ENCODE measurements at places on chromosomes 11 and 22. TPM values are rescaled to one million over a fixed set of nuclear protein-coding genes. Genes with fewer than 3 reads are reported as not detected.

Gene BARX2
- total RNA-seq, result not detected

Gene KLHL35
- total RNA-seq, result 0.40 TPM

DNA sequence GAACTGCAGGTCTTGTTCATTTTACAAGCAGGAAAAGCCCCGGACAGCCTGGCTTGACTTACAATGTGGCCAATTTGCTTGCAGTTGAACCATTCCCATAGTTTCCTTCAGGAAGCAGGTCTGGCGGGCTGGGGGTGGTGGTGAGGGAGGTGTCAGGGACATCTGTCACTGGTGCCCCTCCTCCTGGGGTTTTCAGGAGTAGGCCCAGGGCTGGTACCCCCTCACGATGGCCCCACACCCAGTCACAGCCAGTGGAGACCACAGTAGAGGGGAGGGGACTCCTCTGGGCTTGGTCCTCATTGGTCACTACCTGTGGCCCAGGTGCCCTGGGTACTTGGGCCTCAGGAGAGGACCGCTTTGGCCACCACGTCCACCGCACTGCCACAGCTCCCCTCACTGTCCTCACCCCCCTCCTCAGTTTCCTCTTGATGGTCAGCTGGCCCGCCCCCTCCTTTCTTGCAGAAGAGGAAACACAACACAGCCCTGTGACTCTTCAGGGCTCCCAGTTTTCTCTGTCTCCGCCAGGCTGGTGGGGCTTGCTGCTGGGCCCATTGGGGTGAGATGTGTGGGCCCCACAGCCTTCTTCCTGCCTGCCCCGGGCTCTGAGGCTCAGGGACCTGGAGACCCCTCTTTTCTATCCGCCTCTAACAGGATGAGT, 39.8 kb upstream of the SHISAL1 start:
- no peaks in the 10 kb centered on the region for H3K36me3 ChIP-seq
- no peak overlapping the region for H3K4me3 ChIP-seq
- no peak for DNase-seq
- H3K4me1 ChIP-seq, result no peaks in the 10 kb centered on the region
- no peak overlapping the region for H3K27ac ChIP-seq

- H3K27me3 ChIP-seq, result peaks cover 6% of the 10 kb centered on the region
- DNase-seq, result peak; percentile 51
- H3K27ac ChIP-seq, result no peak overlapping the region
- H3K4me3 ChIP-seq, result peak overlapping the region; percentile 7
- no peaks in the 10 kb centered on the region for H3K36me3 ChIP-seq
Measured at GRCh38 chr11:126061707-126062678, 673 bp downstream of the CDON start.

GRCh38 chr11:57514538-57515331, 767 bp downstream of the SLC43A1 start:
- DNase-seq, result peak; percentile 56
- no peak overlapping the region for H3K27ac ChIP-seq
- peaks cover 20% of the 10 kb centered on the region for H3K4me1 ChIP-seq
- H3K4me3 ChIP-seq, result peak overlapping the region; percentile 92

- H3K27ac ChIP-seq, result no peak overlapping the region
- no peak for DNase-seq
- H3K36me3 ChIP-seq, result no peaks in the 10 kb centered on the region
- H3K4me3 ChIP-seq, result no peak overlapping the region
- H3K27me3 ChIP-seq, result no peaks in the 10 kb centered on the region
Measured at GRCh38 chr22:49011379-49011768, 816.3 kb downstream of the BRD1 start.

DNA sequence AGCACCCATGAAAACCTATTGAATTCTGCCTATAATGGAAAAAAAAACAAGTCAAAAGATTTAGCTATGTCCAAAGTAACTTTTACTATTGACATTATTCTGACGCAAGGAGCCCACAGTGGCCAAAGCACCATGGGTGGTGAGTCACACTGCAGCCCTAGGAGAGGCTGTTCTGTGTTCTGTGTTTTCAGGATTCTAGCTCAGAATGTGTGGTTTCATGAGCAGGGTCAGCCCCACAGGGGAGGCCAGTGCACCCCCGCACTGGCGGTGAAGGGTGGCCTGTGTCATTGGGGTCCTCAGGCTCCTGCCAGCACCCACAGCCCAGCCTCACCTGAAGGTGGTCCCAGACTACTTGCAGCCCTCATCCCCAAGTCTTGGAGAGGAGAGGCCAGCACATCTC, 112.2 kb downstream of the BRD1 start:
- H3K4me1 ChIP-seq, result no peaks in the 10 kb centered on the region
- DNase-seq, result no peak
- no peaks in the 10 kb centered on the region for H3K27me3 ChIP-seq

DNA sequence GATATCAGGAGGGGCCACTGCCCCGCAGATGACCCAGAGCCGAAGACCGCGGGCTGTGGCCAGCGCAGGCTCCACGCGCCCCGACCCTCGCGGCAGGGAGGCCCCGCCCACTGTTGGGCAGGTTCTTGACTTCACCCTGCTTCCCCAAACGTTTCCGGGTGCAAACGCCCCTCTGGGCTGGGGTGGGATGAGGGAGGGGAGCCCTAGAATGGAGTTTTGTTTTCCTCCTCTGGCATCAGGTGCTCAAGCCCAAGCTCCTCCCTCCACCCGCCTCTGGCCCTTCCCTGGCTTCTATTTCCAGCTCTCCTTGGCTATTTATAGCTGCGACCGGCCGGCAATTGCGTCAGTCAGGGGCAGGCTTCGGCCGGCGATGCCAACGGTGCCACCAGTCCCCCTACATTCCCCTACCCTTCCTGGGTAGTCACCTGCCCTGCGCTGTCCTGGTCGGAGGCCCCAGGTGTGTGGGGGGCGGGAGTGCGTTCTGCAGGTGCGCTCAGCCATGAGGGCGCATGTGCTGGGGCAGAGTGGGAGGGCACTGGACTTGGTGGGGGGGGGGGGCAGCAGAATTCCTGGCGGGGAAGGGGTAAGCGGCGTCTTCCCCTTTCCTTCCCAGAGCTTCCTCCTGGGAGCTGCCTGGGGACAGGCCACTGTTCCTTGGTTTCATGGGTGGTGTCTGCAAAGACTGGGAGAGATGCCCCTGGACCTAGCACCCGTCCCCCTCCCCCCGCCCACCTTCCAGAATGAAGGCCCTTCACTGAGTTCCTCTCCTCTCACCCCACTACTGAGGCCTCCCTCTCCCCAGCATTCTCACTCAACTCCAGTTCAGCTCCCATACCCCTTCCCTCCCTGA, 23.6 kb downstream of the DUSP8 start:
- H3K27ac ChIP-seq, result no peak overlapping the region
- no peak overlapping the region for H3K4me3 ChIP-seq
- H3K36me3 ChIP-seq, result no peaks in the 10 kb centered on the region
- no peak for DNase-seq

- DNase-seq, result no peak
- no peak overlapping the region for H3K27ac ChIP-seq
- no peaks in the 10 kb centered on the region for H3K27me3 ChIP-seq
- H3K4me3 ChIP-seq, result no peak overlapping the region
- no peaks in the 10 kb centered on the region for H3K4me1 ChIP-seq
Measured at GRCh38 chr11:115611343-115611742, 107.1 kb upstream of the CADM1 start.

DNA sequence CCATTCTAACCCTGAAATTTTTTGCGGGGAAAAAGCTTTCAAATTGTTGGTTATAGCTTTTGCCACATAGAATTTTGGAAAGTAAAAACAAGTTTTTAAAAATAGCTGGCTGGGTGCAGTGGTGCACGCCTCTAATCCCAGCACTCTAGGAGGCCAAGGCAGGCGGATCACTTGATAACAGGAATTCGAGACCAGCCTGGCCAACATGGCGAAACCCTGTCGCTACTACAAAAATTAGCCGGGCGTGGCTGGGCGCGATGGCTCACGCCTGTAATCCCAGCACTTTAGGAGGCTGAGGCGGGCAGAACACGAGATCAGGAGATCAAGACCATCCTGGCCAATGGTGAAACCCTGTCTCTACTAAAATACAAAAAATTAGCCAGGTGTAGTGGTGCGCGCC, 54.9 kb downstream of the TNRC6B start:
- H3K27ac ChIP-seq, result no peak overlapping the region
- peaks cover 17% of the 10 kb centered on the region for H3K36me3 ChIP-seq
- no peaks in the 10 kb centered on the region for H3K27me3 ChIP-seq

DNA sequence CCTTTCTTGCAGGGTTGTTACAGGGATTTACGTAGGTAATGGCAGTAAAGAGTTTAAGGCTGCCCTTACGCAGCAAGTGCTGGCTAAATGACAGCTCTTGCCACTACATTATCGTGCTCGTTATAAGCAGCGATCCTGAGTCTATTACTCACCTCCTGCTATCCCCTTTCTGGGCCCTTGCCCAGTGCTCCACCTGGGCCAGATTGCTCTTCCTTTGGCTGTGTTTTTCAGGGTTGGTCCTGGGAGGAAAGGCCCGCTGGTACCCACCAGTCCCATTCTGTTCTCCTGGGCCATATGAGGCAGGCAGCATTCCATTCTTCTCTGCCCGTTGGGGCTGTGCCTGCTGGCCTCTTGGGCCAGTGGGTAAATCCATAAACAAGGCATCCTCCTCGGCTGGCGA, 87.5 kb downstream of the C11orf58 start:
- no peak overlapping the region for H3K27ac ChIP-seq
- DNase-seq, result no peak
- no peaks in the 10 kb centered on the region for H3K27me3 ChIP-seq
- H3K4me1 ChIP-seq, result no peaks in the 10 kb centered on the region
- H3K36me3 ChIP-seq, result no peaks in the 10 kb centered on the region
- H3K4me3 ChIP-seq, result no peak overlapping the region

Measured in natural killer cell (primary cell).